ENCODE measurements at places on chromosomes 11 and 22.

DNA sequence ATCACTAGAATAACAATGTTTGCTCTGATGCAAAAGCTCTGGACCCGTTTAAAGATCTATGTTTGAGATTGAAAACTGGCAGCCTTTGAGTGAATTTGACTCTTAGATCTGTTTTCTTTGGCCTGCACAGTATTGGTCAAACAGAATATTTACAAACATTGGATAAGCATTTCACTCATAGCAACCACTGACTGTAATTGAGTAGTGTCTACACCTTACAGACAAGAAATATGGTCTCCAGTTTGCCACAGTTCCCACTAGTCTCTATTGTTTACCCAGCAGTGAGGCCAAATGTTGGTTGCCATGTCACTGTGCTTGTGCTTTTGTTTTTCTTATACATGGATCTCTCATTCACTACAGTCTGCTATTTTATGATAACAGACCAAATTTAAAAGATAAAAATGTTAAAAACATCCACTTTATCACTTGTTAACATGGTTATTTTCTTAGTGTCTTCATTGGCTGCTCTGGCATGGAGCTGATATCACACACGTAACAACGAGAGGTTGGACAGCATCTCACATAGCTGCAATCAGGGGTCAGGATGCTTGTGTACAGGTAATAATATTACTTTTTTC is 12.2 kb downstream of the ANKRD42 start:
- no peak for DNase-seq

- peak; percentile 51 for DNase-seq
These were observed 28.6 kb upstream of the PHF21A start for GRCh38 chr11:46149826-46150225.

DNA sequence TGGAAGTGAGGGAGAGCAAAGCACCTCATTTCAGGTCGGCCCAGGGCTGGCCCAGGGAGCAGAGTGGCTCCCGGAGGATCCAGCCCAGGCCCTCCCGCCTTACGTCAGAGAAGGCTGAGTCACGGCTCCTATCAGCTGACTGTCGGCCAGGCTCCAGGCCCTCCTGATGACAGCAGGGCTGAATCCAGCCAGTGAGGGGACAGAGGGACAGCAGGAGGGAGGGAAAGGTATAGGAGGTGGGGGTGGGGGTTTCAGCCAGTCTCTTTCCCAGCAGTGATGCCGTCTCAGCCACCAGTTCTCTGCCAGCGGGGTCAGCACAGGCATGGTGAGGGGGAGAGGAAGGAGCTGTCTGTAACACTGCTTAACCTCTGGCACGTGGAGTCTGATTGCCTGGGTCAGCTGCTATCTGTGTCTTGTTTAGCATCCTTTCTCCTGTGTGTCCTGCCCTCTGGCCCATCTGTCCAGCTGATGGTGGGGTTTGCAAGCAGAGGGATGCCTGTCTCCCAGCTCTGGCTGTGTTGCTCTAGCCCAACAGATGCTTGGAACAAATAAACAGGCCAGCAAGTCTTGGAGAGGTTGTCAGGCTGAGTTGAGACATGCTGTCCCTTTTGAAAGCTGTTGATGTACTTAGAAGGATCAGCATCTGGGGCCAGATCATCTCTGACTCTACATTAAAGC is 74.0 kb downstream of the ADAMTS15 start:
- no peak for DNase-seq

GRCh38 chr22:33513388-33514338 is 406.6 kb downstream of the LARGE1 start:
- DNase-seq, result no peak

GRCh38 chr22:45667486-45667885 is 4.1 kb upstream of the ATXN10 start:
- no peak for DNase-seq

- DNase-seq, result peak; percentile 36
These were observed 79.3 kb upstream of the CRTAM start for GRCh38 chr11:122758974-122759373.

DNA sequence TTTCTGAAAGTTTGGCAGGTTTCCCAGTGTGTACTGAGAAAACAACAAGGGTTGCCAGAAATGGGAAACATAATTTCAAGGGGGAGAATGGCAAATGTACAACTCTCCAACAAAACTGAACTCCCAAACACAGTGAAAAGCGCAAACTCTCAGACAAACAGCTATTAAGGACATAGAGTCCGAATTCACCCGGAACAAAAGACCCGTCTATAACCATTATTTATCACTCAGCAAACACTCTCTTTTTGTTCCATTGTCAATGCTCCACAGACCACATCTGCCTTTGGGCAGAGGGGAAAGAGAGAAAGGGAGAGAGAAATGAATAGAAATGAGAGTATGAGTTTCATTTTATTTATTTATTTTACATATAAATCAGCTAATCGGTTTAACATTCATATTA is 21.7 kb downstream of the KIRREL3 start:
- no peak for DNase-seq

DNA sequence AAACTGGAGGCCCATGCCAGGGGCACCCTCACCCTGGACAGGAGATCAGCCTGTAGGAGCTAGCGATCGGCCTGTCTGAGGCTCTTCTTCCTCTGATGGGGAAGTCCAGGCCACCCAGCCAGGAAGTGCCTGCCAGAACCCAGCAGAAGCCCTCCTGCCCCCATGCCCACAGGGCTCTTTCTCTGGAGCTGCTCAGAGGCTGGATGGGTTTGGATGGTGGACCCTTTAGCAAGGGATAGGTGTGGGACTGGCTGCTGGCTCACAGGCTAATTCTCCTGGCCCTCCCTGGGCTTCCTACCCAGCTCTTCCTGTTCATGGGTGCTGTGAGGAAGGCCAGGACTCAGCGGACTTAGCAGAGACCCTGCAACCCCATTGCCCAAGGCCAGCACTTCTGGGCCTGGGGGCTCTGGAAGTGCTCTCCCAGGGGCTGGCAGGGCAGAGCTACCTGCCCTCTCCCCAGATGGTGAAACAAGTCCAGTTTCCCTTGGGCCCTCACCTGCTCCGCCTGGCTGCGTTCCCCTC is 7.6 kb downstream of the FXYD2 start:
- DNase-seq, result no peak

GRCh38 chr11:73018856-73019255 is 123.3 kb downstream of the FCHSD2 start:
- no peak for DNase-seq

DNA sequence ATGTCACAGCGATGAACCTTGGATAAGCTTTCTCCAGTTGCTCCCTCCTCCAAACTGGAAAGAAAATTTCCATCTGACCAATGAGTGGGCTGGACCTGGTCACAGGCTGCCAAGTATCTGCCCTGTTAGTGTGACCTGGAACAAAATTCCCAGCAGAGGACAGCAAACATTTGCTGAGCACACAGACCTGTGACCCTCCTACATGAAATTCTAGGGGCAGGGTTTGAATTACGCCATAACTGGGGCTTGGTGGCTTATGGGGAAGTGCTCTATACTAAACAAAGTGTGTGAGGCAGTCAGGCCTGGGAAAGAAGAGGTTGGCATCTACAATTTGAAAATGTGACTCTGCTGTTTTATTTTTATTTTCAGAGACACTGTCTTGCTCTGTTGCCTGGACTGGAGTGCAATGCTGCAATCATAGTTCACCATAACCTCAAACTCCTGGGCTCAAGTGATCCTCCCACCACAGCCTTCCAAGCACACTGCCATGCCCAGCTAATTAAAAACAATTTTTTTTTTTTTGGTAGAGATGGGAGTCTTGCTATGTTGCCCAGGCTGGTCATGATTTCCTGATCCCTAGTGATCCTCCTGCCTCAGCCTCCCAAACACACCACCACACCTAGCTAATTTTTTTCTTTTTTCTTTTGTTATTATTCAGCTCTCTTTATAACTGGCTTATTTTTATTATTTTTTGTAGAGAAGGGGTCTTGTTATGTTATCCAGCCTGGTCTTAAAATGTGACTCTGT is 13.6 kb upstream of the XBP1 start:
- no peak for DNase-seq

- no peak for DNase-seq
These were observed 18.3 kb downstream of the ANKK1 start for GRCh38 chr11:113405724-113406478.

- no peak for DNase-seq
These were observed 63.1 kb downstream of the SPATA19 start for GRCh38 chr11:133782116-133782725.

DNA sequence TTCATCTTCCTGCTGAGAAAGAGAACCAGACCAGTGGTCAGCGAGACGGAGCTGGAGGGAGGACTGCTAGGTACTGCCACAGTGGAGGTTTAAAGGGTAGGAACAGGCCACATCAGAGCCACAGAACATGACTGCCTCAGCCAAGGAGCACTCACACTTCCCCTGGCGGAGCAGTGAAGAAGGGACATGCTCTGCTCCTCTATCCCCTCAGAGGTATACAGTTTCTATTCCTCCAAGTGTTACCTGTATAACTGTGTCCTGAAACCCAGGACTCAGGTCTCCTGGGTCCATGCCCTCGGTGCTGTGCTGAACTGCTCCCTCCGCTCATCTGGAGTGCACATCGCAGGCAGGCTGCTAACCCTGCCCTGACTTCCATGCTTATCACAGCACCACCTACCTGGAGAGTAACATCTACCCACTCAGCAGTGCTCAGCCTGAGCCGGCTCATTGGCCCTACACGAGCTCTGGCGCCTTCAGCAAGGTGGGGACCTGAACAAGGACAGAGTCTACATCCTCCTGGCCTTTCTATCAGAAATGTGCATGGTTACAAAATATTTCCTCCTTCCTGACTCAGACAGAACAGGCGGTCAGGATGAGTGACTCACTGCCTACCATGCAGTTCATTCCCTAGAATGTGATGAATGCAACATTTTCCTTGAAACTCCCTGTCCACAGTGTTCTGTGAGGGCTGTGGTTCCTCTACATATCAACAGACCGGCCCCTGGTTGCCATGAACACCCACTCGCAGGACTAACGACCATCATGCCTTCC is 52.9 kb downstream of the C11orf58 start:
- DNase-seq, result peak; percentile 4

DNA sequence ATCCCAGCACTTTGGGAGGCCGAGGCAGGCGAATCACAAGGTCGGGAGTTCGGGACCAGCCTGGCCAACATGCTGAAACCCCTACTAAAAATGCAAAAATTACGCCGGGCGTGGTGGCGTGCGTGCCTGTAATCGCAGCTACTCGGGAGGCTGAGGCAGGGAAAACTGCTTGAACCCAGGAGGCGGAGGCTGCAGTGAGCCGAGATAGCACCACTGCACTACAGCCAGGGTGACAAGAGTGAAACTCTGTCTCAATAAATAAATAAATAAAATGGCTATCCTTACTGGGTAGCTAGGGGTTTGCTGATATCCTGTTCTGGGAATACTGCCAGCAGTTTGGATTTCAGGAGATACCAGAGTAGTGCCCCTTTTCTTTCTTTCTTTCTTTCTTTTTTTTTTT is 2.4 kb upstream of the RBM14 start:
- no peak for DNase-seq

- DNase-seq, result no peak
These were observed 63.6 kb downstream of the NFAM1 start for GRCh38 chr22:42368379-42369249.

- DNase-seq, result no peak
These were observed 45.4 kb downstream of the PIK3C2A start for GRCh38 chr11:17162376-17162775.

- DNase-seq, result no peak
These were observed 18.3 kb upstream of the MICALL1 start for GRCh38 chr22:37887584-37888378.

- peak; percentile 25 for DNase-seq
These were observed 46.9 kb upstream of the PICALM start for GRCh38 chr11:86115542-86116385.

GRCh38 chr11:60634126-60634525 is 65.3 kb upstream of the MS4A8 start:
- no peak for DNase-seq

DNA sequence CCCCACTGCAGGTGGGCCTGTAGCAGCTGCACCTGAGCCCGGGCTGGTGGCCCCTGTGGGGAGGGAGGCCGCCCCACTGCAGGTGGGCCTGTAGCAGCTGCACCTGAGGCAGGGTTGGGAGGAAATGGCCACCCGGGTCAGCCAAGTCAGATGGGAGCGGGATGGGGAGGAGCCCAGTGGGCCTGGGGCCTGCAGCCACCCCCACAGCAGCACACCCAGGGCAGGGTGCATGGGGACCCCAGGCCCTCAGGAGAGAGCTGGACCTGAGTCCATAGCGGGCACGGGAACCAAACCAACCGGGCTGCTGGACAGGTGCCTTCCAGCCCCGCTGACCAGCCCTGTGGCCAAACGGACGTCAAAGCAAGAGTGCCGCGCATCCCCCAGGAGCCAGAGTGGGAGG is 61.7 kb downstream of the BRD1 start:
- DNase-seq, result no peak

GRCh38 chr11:126394036-126394435 is 38.5 kb downstream of the ST3GAL4 start:
- DNase-seq, result no peak

GRCh38 chr11:119284344-119285157 is 32.4 kb downstream of the MCAM start:
- DNase-seq, result peak; percentile 56

DNA sequence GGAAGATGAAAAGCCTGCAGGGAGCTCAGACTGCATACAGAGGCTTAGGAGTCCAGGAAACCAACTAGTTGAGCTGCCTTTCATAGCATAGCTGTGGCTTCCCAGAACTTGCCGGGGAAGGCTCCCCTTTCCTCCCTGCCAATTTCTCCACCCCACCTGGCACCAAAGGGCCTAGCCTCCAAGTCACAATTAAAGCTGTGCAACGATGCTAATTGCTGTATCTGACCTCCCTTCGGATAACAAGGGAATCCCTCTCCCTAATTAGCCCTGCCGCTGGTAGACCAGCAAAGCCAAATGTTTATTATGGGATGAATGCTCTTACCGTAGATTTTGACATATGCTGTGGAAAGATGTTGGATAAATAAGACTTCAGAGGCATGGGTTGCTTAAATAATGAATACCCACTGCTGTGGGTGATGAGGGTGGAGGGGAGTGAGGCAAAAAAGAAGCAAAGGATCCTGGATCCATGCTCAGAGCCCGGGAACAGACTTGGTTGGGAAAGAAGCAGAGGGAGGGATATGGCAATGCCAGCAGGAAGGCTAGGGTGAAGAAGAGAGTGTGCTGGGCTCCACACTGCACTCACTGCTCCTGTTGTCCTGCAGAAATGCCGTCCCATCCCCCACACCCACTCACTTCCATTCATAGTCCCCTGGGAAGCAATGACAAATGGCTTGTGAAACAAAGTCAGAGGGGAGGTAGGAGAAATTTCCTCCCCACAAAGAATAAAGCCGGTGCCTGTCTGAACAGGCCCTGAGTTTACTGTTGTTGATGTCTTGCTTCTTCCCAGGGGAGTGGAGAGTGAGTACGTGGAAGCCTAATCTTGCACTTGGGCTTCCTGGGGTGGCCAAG is 608.1 kb upstream of the CADM1 start:
- DNase-seq, result no peak

All from activated CD4-positive, alpha-beta T cell treated with anti-CD3 and anti-CD28 coated beads, Interleukin-10, Interleukin-2, amounts not matched to agents 100 ng/mL and 50 ng/mL, durations not matched to agents 16 hours and 8 hours (primary cell).